ENCODE measurements at places on chromosomes 4 and X.

DNA sequence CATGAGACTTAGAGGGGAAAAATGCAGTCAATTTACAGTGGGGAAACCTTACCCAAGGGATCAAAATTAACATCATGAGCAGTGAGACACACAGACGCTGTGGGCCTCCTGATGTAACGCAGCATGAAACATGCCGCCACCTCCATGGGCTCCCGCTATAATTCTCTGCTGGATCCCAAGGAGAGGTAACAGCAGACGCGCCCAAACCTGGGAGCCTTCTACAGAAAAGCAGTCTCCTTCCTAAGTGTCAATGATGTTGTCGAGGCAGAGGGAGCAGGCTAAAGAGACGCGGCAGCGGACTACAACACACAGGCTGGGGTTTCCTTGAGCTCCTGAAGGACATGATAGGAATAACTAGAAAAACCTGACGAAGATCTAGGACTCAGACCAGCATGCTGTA is 142.3 kb downstream of the AFAP1 start:
- DNase-seq = no peak

DNA sequence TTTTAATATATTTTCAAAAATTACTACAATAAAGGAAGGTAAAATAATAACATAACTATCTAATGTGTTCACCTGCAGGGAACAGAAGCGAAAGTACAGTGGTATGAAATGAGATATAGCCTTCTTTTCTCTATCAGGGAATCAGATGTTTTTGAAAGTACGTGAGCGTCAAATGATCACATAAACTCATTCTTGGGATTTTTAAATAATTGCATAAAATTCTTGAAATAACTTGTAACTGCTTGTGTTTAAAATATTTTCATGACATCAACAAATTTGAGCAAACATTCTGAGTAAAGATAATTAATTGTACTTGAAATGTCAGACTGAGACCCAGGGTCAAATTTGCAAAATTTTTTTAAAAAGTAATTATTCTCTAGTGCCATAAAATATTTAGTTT is 193.5 kb upstream of the NEIL3 start:
- DNase-seq = no peak

- DNase-seq = no peak
Observed at GRCh38 chr4:34766935-34767334, 1477.4 kb downstream of the ARAP2 start.

DNA sequence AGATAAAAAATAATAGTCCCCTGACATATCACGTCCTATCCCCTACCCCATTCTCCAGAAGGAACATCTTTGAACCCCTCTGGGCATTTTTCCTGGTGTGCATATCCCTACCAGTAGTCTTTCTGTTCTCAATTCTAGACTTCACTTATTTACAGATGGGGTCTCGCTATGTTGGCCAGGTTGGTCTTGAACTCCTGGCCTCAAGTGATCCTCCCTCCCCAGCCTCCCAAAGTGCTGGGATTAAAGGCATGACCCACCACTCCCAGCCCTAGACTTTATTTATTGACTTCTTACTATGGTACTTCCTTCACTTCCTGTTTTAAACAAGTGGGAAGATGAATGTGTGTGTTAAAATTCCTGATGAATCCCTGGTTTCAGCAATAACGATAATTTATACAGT is 612 bp upstream of the RRAGB start:
- no peak for DNase-seq

DNA sequence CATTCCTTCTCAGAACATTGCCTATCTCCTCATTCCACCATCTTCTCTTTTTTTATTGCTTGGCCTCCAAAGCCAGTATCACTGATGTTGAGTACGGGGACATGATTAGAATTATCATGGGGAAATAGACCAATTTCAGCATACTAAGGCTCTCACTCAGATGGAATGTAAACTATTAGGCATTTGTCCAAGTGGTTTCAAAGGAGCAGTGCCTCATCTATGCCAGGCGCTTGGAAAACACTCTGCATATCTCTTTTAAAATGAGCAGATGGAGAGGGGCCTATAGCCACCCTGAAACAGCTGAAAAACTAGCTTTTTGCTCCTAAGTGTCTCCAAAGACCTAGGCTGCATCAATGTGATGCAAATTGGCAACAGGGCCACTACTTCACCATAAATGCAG is 150.8 kb upstream of the DIPK2B start:
- no peak for DNase-seq

DNA sequence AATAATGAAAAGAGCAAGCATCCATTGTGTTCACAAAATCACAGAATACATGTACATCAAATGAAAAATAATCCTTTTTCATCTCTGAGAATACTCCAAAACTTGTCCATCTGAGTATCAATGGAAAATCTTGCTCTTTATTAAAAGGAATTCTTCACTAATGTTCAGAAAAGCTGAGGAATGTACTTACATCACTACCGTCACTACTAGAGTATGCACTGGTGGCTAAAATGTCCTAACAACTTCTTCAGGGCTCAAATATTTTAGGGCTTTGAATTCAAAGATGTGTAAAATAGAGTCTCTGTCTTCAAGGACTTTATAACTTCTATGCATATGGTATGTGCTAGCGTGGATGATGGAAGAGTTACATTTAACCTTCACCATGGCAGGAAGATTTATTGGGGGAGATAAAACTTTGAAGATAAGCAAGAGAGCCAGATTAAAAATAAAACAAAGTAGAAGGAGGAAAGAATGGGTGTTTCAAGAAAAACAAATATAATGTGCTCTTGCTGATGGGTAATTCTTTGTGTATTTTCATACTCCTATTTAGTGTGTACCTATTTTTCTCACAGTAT is 55.1 kb downstream of the DMD start:
- no peak for DNase-seq
